DMS79 treated with DMSO at 0.1 percent for 48 hours (cell line): ENCODE measurements at places on chromosomes 7 and 10.

DNA sequence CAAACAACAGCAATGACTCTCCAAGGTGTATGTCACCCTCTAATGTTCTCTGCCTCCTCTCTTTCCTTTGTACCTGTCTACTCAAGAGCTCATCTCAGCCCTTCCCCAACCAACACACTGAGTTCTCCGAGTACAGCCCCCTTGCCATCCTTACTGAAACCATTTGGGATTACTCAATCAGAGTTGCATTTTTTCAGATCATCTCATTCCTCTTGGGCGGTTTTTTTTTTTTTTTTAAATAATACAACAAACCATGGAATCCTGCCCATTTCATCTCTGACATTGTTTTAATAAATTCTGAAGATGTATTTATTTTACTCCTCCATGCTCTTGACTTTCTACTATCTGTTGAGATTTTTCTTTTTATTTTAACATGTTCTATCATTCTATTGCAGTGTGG is 4.2 kb upstream of the CREB3L2 start:
- no peak for DNase-seq

DNA sequence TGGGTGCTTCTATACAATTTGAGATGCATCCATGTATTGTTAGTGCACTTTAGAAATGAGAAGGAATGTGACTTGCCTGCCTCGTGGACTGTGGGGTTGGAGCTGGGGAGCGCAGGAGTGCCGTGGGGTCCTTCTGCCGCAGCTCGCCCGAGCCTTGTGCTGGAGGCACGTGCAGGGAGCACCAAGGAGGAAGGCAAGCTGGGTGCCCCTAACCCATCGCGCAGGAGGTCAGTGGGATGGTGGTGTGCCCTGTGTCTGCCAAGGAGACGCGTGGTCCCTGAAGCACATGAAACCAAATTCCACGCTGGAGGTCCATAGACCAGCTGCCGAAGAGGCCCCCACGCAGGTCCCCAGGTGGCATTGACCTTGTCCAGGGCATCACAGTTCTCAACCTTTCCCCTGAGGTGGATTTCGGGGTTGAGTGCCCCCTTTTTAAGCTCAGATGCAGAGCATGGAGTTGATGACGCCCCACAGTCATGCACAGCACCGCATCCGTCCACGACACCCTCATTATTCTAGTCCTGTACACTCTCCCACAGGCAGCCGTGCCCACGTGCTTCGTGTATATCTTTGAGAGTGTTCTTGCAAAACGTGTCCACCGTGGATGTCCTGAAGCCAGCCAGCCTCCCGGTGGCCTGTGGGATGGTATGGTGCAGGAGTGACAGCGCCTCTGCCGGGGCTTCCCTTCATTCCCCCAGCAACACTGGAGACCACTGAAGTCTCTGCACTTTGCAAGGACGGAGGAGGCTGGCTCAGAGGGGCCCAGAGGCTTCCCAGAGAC is 35.5 kb downstream of the FKBP6 start:
- DNase-seq = no peak

DNA sequence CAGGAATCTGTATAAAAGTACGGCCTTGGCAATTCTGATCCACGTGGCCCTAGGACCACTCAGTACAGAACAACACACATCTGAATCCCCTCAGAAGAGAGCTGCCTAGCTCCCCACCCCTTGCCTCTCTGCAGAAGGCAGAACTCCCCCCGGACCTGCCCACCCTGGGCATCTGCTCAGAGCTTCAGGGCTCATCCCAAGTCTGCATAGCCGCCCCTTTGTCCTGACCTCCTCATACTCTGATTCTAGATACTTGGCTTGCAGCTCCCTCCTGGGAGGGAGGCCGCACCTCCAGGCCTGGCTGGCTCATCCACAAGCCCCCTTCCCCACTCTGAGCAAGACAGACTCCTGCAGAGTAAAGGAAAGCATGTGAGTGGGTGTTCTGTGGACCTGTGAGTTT is 49.6 kb downstream of the GRID1 start:
- no peak for DNase-seq

DNA sequence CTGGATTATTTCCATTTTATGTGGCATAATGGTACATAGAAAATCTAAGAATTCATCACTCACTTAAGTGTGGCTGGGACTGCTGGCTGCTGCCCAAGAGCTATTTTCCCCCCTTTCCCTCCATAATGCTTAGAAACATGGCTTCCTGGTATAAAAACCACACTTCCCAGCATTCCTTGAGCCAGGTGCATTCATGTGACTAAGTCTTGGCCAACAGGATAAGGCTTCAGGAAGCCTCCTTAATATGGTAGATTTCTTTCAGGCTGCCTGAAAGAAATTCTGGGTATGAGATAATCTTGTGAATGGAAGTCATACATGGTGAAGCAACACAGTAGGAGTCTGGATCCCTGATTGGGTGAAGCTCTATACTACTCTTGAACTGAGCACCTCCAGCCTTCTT is 178.0 kb downstream of the JAZF1 start:
- DNase-seq = no peak

- DNase-seq = no peak
These were observed 101.4 kb downstream of the KLF6 start for GRCh38 chr10:3683560-3683959.

GRCh38 chr7:133723044-133723443 is 404.1 kb upstream of the LRGUK start:
- DNase-seq = no peak

DNA sequence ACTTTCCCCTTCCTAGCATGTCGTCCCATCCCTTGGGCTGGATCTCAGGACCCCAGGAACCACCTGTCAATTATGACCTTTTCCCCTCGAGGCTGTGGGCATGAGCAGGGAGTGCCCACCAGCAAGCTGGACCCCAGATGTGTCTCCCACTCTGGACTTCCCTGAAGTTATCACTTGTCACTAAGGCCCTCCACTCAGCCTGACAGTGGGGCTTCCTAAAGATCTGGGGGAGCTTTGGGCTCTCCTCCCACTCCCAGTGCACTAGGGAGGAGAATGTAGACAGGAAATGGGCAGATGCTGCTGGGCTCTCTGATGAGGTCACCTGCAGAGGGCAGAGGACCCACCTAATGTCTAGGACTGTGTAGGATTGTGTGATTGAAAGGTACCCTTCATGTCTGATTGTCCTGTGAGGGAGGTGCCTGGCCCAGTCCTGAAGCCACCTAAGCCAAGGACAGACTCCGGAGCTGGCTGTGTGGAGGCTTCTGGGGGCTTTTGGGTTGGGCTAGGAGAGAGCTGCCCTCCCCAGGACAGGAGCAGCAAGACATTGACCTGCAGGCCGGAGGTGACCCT is 18.7 kb downstream of the MYO1G start:
- DNase-seq = no peak

GRCh38 chr7:6056616-6057015 is 25.4 kb downstream of the ANKRD61 start:
- no peak for DNase-seq

GRCh38 chr7:55110282-55110992 is 91.6 kb downstream of the EGFR start:
- peak; percentile 79 for DNase-seq

GRCh38 chr7:80347173-80347572 is 164.7 kb downstream of the GNAT3 start:
- no peak for DNase-seq

- DNase-seq = no peak
These were observed 349.2 kb upstream of the PRKCQ start for GRCh38 chr10:6929148-6929830.

DNA sequence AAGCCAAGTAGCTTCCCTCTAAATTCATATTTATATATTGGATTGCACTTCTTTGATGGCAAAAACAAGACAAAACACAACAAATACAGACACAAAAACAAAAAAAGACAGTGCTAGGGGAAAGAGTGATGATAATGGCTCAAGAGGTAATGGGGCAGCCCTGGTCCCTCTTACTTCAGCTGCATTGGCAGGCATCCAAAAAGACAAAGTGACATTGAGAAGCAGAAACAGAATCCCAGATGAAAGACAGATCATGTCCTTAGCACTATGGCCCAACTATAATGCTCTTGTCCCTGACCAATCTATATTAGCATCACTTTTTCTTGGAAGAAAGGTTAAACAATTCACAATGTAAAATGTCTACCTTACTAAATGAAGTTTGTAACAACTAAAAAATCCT is 76.2 kb downstream of the GPR85 start:
- no peak for DNase-seq

DNA sequence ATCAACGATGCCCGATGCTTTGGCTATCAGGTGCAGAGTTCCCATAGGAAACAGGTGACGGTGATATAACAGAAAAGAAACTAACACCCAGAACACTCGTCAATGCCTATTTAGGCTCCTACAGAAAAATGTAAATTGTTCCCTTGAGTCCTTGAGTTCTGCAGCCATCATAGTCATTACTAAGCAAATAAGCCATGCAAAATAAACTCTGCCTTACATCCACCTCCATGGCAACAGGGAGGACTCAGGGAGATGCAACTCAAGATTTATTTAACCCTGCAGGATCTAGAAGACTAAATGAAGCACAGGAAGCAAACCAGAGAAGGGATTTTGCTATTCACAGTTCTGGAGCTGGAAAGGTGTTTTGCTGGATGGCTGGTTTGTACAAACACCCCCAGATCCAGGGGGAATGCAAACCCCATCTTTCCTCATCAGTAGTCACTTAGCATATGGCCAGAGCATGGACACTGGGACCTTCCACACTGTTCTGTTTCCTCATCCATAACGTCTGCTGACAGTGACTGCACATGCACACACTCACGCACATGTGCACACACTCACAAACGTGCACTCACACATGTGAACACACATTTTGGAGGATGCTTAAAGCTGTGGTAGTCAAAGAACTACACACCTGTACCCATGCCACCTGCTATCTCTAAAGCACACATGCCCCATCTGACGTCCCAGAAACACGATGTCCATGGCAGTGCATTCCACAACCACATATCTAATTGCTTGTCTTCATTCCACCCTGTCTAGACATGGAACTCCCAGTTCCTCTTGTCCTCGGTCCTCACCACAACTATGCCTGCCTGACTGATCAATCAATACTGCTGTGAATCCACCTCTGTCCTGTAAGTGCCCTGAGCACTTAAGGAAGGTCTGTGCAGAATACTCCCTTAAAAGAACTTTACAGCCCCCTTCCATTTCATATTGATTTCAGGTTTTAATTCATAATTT is 178.2 kb downstream of the COBL start:
- DNase-seq = peak; percentile 99

DNA sequence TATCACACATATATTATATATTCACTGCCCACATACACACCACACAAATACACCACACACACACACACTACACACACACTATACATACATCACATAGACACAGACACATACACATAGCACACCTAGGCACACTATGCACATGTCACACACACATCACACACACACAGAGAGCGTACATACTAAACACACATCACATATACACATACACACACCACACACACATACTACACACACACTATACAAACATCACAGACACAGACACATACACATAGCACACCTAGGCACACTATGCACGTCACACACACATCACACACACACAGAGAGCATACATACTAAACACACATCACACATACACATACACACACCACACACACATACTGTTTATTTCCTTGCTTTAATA is 165.5 kb downstream of the KCNMA1 start:
- no peak for DNase-seq

- DNase-seq = no peak
These were observed 6.5 kb downstream of the AHR start for GRCh38 chr7:17304926-17305325.

DNA sequence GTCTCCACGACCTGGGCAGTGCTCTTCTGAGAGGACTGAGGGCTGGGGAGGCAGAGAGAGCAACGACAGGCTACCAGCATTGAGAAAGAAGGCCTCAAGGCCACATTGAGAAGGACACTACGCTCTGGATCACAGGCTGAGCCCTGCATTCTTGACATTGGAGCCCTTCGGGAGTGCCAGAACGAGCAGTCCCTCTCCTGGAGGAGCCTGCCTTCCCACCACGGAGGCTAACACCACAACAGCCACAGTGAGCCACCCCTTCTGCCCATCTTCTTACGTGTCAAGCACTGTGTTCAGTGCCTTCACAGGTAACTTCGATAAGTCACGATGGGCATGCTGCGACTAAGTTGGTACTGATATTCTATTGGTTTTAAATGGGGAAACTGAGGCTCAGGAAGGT is 267.8 kb downstream of the RPS24 start:
- DNase-seq = no peak

DNA sequence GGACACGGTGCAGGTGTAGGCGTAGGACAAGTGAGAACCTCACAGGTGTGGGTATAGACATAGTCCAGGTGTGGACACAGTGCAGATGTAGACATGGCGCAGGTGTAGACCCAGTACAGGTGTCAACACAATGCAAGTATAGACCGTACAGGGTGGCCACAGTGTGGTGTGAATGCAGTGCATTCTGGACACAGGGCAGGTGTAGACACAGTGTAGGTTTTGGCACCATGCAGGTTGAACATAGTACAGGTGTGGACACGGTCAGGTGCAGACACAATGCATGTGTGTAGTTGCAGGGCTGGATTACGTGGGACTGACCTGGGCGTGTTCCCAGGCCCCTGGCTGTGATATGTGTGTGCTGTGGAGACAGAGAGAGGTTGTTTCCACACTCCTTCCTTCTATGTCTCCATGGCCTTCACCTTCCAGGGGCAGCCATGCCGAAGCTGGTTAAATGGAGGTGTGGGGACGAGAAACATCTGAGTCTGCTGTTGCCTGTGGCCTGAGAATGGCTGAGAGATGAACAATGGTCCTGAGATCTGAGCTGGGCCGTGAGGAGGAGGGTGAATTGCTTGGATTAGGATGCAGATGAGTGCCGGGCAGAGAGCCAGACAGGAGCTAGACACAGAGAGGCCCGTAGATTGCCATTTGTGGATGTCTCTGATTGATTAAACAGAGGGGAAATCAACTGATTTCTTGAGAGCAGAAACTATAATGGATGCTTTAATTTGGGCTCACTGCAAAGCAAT is 343.9 kb upstream of the SHH start:
- DNase-seq = no peak

- DNase-seq = no peak
These were observed 905.0 kb downstream of the LRMDA start for GRCh38 chr10:76336213-76336963.

GRCh38 chr7:155860840-155861479 is 48.7 kb upstream of the SHH start:
- peak; percentile 94 for DNase-seq

DNA sequence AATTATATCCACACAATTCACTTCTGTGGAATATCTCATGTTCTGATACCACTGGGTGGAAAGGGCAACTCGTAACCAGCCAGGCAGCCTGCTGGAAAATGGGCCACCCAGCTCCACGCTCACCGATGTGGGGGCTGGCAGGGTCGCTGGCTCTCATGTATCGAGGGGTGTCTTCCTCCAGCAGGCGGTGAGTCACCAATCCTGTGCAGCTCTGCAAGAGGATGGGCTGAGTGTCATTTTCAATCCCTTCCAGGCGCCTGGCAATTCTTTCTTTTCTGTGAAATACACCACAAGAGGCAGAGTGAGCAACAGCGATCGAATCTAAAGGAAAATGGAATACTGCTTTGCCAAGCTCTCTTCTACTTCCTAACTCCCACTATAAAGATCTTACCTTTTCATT is 80.1 kb downstream of the SVIL start:
- DNase-seq = no peak
